ENCODE measurements at places on chromosomes 3 and 15. TPM values are rescaled to one million over a fixed set of nuclear protein-coding genes. Genes with fewer than 3 reads are reported as not detected.

GRCh38 chr3:115615001-115615814 is 8.1 kb upstream of the GAP43 start:
- H3K27ac ChIP-seq: no peak overlapping the region
- no peaks in the 10 kb centered on the region for H3K27me3 ChIP-seq
- DNase-seq: peak; percentile 54
- H3K4me1 ChIP-seq: no peaks in the 10 kb centered on the region

- peaks cover 66% of the 10 kb centered on the region for H3K36me3 ChIP-seq
- H3K4me3 ChIP-seq: no peak overlapping the region
- peak overlapping the region; percentile 32 for H3K27ac ChIP-seq
- H3K27me3 ChIP-seq: no peaks in the 10 kb centered on the region
- peak; percentile 31 for DNase-seq
Measured at GRCh38 chr3:42605546-42606173, 5.2 kb downstream of the NKTR start.

DNA sequence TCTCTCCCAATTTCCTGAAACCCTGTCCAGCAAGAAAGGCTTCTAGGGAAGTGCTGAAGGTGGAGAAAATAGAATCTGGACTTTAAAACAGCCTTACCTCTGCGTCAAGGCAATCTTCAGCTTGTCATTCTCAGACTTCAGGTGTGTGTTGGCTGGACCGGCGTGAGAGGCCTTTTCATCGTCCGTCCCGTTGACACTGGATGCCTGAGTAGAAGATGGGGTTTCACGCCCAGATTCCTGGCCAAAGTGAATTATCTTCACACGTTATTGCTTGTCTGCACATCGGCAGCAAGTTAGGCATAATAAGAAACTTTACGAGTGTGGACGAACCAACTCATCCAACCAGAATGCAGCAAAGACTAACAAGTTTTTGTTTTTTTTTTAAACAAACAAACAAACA is 49.5 kb downstream of the WHAMM start:
- no peaks in the 10 kb centered on the region for H3K36me3 ChIP-seq
- H3K27me3 ChIP-seq: no peaks in the 10 kb centered on the region
- DNase-seq: no peak
- no peak overlapping the region for H3K4me3 ChIP-seq
- no peaks in the 10 kb centered on the region for H3K4me1 ChIP-seq

DNA sequence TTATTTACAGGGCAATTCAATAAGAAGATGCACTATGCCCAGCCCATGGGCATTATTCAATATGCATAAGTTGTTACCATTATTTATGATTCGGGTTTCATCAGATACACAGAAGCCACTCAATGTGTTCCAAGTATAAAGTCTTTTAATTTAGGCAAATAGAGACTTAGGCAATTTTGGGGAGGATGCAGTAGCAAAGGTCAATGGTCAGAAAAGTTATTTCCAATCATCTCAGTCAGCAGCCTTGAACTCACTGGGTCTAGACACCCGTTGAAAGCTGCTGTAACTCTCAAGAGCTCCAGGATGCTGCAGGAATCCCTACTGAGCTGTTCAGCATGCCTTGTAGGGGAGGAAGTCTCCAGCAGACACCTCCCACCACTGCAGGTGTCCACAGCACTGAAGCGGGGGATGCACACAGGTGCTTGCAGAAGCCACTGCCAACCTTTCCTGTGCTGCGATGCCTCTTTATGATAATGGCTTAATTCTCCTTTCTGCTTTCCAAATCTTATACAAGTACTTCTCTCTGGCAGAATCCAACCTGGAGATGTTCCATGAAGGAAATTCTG is 155.0 kb upstream of the SUCLG2 start:
- DNase-seq: no peak
- H3K36me3 ChIP-seq: no peaks in the 10 kb centered on the region
- no peaks in the 10 kb centered on the region for H3K27me3 ChIP-seq
- no peaks in the 10 kb centered on the region for H3K4me1 ChIP-seq

GRCh38 chr15:98280284-98280975 is 319.9 kb downstream of the ARRDC4 start:
- no peak overlapping the region for H3K4me3 ChIP-seq
- H3K36me3 ChIP-seq: peaks cover 6% of the 10 kb centered on the region
- H3K27ac ChIP-seq: no peak overlapping the region
- no peaks in the 10 kb centered on the region for H3K4me1 ChIP-seq
- DNase-seq: no peak
- H3K27me3 ChIP-seq: no peaks in the 10 kb centered on the region

- H3K27ac ChIP-seq: no peak overlapping the region
- H3K36me3 ChIP-seq: no peaks in the 10 kb centered on the region
- H3K27me3 ChIP-seq: peaks cover 6% of the 10 kb centered on the region
- peaks cover 6% of the 10 kb centered on the region for H3K4me1 ChIP-seq
Measured at GRCh38 chr3:51729042-51729633, 22.3 kb downstream of the GRM2 start.

- no peak overlapping the region for H3K4me3 ChIP-seq
- no peak overlapping the region for H3K27ac ChIP-seq
- H3K4me1 ChIP-seq: no peaks in the 10 kb centered on the region
Measured at GRCh38 chr15:33608714-33609113, 297.9 kb downstream of the RYR3 start.

- H3K36me3 ChIP-seq: no peaks in the 10 kb centered on the region
- H3K4me3 ChIP-seq: no peak overlapping the region
- no peaks in the 10 kb centered on the region for H3K27me3 ChIP-seq
- no peak overlapping the region for H3K27ac ChIP-seq
- DNase-seq: peak; percentile 18
Measured at GRCh38 chr3:34793057-34793456, 846.3 kb upstream of the ARPP21 start.

- no peak for DNase-seq
- H3K36me3 ChIP-seq: peaks cover 4% of the 10 kb centered on the region
- no peaks in the 10 kb centered on the region for H3K27me3 ChIP-seq
- peaks cover 13% of the 10 kb centered on the region for H3K4me1 ChIP-seq
Measured at GRCh38 chr3:27560484-27561056, 76.4 kb upstream of the SLC4A7 start.

DNA sequence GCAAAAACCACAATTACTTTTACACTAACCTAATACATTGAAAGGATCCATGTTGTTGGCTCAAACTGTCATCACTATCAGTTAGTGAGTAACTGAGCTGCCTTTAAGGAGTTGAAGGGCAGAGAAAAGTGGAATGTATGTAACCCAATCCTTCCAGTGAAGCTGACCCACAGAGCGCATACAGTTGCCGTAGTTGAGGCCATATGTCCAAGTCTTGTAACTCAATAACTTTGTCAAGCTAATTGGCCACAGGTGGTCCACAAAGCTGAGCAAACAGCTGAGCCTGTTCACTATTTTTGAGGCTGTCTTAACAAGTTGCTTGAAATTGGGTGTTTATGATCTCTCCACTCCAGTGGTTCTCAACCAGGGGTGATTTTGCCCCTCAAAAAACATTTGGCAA is 169.0 kb upstream of the SLC24A5 start:
- DNase-seq: no peak
- no peaks in the 10 kb centered on the region for H3K36me3 ChIP-seq
- no peaks in the 10 kb centered on the region for H3K27me3 ChIP-seq
- H3K4me1 ChIP-seq: no peaks in the 10 kb centered on the region
- no peak overlapping the region for H3K27ac ChIP-seq

DNA sequence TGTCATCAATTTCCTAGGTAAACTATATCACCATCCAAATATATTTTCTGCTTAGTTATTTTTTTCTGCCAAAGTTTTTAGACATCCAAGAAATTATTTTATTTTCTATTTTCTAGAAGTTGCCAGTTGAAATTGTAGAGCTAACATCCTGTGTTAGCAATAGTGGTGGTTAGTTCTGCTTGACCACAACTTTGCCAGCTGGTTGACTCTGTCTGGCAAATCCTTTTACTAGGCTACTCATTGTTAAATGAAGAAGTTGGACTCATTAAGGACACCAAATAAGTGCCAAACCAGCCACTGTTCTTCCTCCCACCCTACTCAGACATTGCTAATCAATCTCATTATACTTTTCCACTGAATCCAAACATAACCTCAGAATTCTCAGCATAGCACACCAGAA is 15.4 kb upstream of the CRBN start:
- H3K27ac ChIP-seq: no peak overlapping the region
- H3K4me1 ChIP-seq: no peaks in the 10 kb centered on the region
- H3K4me3 ChIP-seq: no peak overlapping the region
- DNase-seq: no peak
- no peaks in the 10 kb centered on the region for H3K36me3 ChIP-seq
- peaks cover 59% of the 10 kb centered on the region for H3K27me3 ChIP-seq

- no peak overlapping the region for H3K27ac ChIP-seq
- peak; percentile 77 for DNase-seq
- no peaks in the 10 kb centered on the region for H3K4me1 ChIP-seq
- no peak overlapping the region for H3K4me3 ChIP-seq
- no peaks in the 10 kb centered on the region for H3K36me3 ChIP-seq
- H3K27me3 ChIP-seq: peaks cover 90% of the 10 kb centered on the region
Measured at GRCh38 chr3:116770815-116771450, 61.4 kb downstream of the TUSC7 start.

The ETV5 gene
- 93.0 TPM for total RNA-seq

The CNTN6 gene
- not detected for total RNA-seq

The CORO2B gene
- total RNA-seq: 0.79 TPM

The SMAD6 gene
- total RNA-seq: not detected

The XYLB gene
- 4.4 TPM for total RNA-seq

The SH2D7 gene
- total RNA-seq: not detected

The ASTE1 gene
- total RNA-seq: 2.7 TPM

The USP8 gene
- total RNA-seq: 72.7 TPM

The GOLGA8S gene
- 0.16 TPM for total RNA-seq

The PLA1A gene
- not detected for total RNA-seq

All from MCF 10A (cell line).